ENCODE measurements at places on chromosomes 5 and 9.

DNA sequence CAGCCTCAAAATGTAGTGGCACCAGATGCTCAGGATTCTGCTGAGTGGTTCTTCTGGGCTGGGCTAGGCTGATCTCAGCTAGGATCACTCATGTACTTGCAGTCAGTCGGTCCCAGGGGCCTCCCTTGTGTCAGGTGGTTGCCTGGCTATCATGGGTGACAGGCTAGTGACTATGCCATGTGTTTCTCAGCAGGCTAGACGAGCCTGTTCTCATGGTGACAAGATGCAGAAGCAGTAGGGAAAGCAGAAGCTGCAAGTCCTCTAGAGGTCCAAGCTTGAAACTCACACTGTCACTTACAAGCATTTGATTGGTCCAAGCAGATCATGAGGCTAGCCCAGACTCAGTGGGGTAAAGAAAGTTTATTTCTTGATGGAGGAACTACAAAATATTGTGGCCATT, 15.2 kb upstream of the KCNMB1 start:
- DNase-seq = no peak

- DNase-seq = no peak
Observed at GRCh38 chr5:154254896-154255295, 64.4 kb downstream of the GALNT10 start.

DNA sequence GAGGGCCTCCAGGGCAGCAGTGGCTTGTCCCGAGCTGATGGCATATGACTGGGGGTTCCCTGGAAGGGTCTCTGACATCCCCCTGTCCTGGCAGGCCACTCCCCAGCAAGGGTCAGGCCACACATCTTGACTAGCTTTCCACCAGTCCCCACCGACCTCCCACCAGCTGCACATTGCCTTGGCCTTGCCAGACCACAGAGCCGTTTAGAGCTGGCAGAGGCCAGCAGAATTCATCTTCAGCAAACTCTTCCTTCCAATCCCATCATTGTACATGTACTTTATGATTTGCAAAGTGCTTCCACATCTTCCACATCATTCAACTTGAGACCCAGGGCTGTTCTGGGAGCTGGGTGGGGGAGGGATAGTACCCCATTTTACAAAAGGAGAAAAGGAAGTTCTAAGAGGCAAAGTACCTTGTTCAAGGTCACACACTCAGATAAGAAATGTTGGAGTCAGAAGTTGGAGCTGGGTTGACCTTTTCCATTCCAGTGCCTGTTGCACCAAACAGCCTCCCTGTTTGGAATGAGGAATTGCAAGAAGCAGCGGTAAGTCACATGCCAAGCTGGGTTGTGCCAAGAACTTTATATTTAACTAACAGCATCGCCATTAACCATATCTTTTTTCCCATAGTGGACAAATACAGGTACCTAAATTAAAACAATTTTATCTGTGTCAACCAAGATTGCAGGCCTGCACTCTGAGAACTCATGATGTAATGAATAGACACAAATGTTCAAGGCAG, 25.8 kb upstream of the COL15A1 start:
- DNase-seq = no peak

GRCh38 chr9:77546376-77546950, 101.7 kb downstream of the GNA14 start:
- no peak for DNase-seq

DNA sequence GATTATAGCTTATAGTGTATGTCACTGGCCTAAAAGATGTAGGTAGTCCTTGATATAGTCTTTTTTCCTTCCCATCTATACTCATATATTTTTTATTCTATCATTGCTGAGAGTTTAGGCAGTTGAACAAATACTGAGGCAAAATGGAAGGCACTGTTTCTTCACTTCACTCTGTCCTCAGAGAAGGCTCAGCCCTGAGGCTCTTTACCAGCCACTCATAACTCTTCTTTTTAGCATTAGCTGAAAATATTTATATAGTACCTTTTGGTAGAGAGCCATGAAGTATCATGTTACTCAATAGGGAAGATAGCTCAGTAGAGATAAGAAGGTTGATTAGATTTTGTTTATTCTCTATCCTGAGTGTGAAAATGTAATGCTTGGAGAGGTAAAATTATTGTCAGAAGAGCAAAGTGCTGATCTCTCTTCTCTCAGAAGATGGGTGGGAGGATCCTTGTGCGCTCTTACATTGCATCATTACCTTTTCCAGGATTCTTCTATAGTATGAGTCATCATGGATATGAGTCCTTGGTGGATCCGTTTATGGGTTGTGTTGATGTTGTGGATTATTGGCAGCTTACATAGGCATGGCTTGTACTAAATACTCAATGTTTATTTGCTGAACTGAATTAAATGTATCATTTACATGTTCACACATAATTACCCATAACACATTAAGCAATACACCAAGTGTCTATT, 88.1 kb downstream of the ANXA1 start:
- DNase-seq = no peak

- DNase-seq = no peak
Observed at GRCh38 chr9:33852216-33852826, 35.4 kb downstream of the UBE2R2 start.

DNA sequence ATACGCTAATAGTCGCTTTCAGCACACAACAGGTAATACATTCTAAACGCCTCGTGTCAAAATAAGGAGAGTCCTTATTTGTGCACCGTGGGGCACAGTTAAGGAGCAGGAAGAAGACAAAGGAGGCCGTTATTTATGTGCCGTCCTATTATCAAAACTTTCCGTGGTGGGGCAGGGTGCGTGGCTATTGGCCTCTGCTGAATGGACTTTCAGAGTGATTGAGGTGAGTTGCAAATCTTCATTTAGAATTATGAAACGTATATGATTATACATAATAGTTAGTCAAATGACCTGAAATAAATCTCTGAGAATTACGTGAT, 833 bp downstream of the C5orf24 start:
- DNase-seq = no peak

- no peak for DNase-seq
Observed at GRCh38 chr9:130193103-130193502, 20.9 kb downstream of the NCS1 start.

DNA sequence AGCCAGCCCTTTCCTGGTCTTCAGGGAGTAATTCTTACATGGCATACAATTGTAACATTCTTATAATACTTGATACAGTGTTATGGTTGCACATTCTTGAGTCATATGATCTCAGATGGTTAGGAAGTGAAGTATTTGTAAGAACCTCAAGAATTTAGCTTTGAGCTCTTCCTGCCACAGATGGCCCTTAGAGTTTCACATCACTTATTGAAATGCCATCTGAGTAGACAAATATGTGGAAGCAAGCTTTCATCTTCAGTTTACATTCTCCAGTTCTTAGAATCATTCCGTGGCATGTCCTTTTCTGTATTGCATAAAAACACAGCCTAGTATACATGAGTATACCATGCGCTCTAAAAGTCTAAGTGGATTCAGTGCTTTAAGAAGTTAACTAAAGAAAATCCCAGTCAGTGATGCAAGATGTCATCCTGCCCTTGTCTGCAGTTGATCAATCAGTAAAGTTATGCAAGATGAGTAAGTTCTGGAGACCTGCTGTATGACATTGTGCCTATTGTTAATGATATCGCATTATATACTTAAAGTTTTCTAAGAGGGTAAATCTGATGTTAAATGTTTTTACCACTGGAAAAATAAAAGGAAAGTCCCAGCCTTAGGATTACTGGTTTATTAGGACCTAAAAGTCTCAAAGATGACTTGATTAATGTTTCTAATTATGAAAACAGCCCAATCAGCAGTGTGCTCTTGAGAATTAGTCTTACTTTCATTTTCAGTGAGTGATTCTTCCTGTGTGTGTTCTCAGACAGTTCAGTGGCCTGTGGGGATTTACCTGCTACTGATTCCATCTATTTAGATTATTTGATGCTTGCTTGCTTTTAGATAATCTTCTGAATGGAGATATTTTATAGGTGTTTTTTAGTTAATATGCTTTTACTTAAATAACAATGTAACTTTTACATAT, 29.4 kb downstream of the RHOBTB3 start:
- peak; percentile 84 for DNase-seq

DNA sequence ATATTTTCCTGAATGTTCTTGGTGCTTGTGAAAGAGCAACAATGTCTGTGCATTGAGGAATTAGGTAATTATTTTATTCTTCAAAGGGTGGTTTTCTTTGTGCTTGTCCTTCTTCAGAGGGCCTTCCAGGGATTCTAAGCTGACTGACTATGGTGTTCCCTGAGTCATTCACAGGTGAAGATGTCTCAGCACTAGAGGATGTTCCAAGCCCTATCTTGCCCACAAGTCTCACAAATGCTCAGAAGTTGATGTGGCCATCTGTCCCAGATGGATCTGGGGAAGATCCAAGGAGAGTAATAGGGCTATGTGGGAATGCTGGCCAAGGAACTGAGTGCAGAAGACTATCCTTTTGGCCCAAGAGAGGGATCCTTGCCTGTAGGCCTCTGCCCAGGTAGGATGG, 120.9 kb downstream of the ADAMTSL1 start:
- DNase-seq = no peak

DNA sequence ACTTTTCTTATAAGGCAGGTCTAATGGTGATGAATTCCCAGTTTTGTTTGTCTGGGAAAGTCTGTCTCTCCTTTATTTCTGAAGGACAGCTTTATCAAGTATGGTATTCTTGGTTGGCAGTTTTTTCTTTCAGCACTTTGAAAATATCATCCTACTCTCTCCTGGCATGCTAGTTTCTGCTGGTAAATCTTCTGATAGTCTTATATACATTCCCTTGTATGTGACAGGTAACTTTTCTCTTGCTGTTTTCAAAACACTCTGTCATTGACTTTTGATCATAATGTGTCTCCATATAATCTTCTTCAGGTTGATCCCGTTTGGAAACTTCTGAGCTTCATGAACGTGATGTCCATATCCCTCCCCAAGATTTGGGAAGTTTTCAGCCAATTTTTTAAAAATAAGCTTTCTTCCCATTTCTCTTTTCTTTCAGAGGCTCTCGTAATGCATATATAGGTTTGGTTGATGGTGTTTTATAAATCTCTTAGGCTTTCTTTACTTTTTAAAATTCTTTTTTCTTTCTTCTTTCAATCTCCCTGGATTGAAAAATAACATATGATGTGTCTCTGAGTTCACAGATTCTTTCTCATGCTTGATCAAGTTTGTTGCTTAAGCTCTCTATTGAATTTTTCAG, 22.5 kb upstream of the GRAMD2B start:
- no peak for DNase-seq

DNA sequence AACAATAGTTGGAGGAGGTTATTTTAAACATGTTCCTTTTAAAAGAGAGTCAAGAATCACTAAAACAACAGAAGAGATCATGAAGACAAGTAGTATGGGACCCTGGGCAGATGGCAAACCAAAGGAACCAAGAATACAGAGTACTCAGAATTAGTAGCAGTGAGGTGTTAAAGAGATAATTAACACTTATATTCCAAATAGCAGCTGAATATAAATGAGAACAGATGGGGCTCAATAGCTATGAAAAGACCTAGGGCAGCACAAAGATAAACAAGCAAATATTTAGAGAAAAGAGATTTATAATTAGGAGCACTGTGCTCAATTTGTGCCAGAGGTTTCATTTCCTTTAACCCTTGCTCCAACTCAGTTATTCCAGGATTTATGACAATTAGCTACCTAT, 159.1 kb downstream of the FAM114A2 start:
- DNase-seq = no peak

DNA sequence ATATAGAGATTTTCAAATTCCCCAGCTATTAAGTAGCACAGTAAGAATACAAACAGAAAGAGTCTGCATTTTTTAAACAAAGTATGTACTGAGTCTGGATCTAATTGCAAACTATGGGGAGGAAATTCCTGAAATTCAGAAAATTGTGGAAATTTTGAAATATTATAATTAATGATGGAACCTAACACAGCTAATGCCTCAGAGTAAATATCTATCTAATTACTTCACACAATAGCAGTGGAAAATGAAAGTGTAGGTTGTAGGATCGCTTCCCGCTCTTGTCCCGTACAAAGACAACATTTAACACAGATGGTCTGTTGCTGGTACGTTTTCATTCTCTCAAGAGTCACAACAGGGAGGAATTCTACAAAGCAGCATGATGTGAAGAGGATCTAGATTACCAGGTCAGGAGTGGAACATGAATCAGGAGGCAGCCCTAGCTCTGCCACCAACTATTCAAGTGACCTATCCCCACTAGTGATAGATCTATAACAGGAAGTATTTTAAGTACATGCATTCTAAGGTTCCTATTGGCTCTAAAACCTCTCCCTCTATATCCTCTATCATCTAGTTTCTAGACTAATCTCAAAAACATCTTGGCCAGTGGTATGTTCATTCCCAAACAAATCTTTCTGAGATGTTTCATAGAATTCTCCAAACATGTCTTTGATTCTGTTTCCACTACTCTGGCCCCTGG, 58.9 kb upstream of the GRAMD2B start:
- no peak for DNase-seq

DNA sequence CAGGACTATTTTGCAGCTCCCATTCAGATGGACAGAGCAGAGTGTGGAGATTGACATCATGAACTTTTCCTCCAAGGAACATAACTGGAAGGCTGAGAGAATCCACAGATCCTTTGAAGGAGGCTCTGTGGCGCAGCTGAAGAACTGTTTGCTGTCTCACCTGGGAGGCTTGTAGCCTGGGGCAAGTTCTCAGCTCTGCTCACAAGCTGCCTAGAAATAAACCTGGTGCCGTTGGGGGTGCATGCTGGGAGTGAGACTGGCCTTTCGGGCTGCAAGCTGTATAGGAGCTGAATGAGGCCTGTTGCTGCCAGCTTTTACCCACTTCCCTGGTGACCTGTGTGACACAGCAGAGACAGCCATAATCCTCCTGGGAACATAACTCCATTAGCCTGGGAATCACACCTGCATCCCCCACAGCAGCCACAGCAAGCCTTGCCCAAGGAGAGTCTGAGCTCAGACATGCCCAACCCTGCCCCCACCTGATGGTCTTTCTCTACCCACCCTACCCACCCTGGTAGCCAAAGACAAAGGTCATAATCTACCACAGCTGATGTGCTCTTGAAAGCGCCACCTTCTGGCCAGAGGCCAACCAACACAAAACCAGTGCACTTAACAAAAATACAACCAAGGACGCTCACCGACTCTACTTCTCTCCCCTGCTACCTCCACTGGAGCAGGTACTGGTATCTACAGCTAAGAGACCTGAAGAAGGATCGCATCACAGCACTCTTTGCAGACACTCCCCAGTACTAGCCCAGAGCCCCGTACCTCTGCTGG, 205.1 kb upstream of the MRPS30 start:
- DNase-seq = no peak

GRCh38 chr9:86601697-86602096, 247.5 kb upstream of the TUT7 start:
- DNase-seq = no peak

DNA sequence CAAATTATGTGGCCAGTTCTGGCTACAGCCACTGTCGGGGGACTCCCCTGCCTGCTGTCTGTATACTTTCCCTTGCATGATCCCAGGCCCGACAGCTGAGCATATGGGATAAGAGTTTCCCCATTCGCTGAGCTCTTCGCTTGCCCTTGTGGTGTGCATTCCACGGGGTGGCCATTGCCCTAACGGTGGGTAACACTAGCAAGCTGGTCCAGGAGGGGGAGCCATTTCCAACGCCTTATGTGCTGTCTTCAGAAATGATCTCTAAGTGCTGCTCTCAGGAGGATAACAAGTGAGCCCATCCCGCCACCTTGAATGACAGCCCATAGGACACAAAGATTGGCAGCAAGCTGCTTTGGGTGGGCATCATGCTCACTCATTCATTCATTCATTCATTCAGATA, 190.9 kb downstream of the FSTL4 start:
- DNase-seq = no peak

- no peak for DNase-seq
Observed at GRCh38 chr5:138489683-138490061, 24.4 kb downstream of the EGR1 start.

- no peak for DNase-seq
Observed at GRCh38 chr9:89461265-89461664, 36.6 kb downstream of the SEMA4D start.

GRCh38 chr5:169875091-169875728, 105.1 kb downstream of the INSYN2B start:
- DNase-seq = peak; percentile 44

Data from AG09319 (cell line).